ENCODE measurements at places on chromosomes 4 and X.

DNA sequence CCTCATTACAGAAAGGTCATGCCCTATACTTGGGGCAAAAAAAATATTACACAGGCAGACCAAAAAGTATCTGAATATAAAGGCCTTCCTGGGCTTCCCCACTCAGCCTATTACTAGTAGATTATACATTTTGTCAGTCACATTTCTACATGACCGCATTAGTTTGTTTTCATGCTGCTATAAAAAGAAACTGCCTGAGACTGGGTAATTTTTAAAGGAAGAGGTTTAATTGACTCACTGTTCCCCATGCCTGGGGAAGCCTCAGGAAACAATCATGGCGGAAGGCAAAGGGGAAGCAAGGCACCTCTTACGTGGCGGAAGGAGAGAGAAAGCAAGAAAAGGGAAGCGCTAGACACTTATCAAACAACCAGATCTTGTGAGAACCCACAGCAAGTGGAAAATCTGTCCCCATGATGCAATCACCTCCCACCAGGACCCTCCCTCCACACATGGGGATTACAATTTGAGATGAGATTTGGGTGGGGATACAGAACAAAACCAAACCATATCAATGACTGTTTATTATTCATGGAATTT is 1312.0 kb downstream of the PCDH7 start:
- DNase-seq = no peak

- DNase-seq = peak; percentile 39
These were observed 57.2 kb downstream of the IRF2 start for GRCh38 chr4:184416913-184417734.

DNA sequence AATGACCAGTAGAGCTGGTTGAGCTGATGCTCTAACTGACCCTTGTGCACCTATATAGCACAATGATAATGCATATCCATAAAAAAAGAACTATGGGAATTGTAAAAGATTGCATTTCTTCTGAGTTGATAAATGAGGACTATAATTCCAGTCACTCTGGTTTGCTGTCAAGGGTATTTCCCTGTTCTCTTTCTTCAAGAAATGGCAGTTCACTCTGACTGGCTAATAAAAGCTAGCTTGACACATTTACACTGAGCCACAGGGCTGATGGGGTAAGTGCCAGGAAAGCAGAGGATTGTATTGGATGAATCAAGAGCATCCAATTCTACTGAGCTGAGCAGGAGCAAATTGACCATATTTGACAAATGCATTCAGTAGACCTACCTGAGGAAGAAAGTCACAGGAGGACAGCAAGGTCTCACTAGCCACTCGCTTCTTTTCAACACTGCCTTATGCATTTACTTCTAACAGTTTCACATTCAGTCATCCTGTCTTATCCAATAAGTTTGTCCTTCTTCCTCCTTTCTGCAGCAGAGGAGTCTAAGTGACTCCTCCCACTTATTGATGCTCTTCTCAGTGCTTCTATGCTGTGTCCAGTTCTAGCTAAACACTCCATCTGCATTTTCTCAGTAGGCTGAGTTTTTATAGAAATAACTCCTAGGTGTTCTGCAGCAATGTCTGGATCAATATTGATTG is 43.0 kb downstream of the RBMX2 start:
- no peak for DNase-seq

DNA sequence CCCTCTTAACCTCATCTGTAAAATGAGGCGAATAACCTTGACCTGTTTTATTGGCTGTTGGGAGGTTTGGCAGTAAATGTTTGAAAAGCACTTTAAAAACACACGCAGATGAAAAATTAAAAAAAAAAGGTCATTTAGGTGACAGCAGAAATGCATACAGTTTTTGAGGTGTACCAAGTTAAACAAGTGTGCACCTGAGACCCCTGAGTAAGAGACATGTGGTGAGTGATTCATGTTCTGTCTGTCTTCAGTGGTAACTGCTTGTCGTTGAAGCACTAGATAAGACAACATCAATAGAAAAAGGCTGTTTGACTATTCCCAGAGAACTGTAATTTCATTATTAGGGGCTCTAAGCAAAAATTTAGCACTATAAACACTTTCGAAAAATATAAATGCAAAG is 608.4 kb upstream of the PITX2 start:
- DNase-seq = no peak

DNA sequence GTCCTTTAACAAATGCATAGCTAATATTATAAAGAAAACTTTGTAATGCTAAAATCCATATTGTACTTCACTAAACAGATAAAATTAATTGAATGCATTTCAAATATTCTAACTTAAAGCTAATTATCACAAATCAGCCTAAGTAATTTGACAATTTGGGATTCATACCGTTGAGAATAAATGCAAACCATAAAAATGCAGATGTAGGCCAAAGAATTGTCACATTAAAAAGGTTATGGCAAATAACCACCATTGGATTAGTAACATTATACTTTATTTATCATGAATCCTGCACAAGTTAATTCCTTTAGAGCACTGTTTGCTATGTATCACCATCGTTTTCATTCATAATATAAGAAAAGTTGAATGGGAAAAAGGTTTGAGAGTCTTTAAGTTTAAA is 301.0 kb downstream of the LDB2 start:
- no peak for DNase-seq

GRCh38 chr4:82708982-82709381 is 89.6 kb downstream of the SCD5 start:
- no peak for DNase-seq

- DNase-seq = no peak
These were observed 70.1 kb upstream of the LSM6 start for GRCh38 chr4:146105464-146105863.

GRCh38 chrX:151099001-151099400 is 77.4 kb upstream of the GPR50 start:
- no peak for DNase-seq

DNA sequence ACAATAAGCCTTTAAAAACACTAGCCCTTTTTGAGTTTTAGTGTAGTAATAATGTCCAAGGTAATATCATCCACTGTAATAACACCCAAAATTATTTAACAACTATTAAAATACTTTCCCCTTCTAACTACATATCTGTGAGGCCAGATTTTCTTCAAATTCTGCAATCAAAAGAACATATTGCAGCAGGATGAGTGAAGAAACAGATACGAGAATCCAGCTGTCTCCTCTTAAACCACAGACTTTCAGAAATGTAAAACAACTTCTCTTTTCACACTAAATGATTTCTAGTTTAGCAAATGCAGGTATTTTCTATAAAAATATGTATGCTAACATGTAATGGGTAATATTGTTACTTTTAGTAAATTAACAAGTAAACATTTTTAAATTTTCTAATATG is 148.9 kb downstream of the PRDM5 start:
- no peak for DNase-seq

DNA sequence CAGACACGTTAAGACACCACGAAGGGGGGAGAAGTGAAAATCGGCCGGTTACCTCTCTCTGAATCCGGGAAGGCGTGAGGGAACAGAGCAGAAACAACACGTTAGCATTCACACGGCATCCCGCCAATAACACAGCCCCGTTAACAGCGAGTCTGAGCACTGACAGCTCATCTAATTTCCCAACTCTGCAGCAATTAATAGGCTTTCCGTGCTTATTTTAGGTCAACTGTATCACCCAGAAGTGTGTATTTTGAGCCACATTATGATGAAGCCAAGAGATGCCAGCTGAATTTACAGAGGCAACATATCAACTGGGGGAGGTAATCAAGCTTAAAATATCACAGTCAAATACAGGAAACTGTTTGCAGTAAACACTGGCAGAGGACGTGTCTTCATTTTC is 92.6 kb downstream of the NSUN7 start:
- no peak for DNase-seq

GRCh38 chrX:24264383-24264782 is 49.5 kb downstream of the SUPT20HL2 start:
- DNase-seq = no peak

GRCh38 chr4:22910200-22910599 is 217.5 kb downstream of the GBA3 start:
- DNase-seq = no peak

DNA sequence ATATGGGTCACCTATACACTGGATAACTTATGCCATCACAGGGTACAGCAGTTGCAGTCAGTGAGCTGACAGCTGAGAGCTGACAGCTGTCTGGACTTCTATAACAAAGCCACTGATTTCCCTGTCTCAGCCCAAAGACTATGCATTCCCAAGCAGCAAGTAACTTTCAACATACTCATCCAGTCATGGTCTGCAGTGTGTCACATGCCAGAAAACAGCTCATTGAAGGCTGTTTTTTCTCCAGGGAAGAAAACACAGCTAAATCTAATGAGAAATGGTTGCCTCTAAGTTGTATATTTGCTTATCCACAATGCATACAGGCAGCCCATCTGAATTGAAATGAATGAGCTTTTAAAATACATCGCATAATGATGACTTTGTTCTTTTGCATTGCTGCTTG is 6.3 kb downstream of the KIAA1210 start:
- DNase-seq = no peak

GRCh38 chr4:159434114-159434870 is 331.4 kb downstream of the RAPGEF2 start:
- no peak for DNase-seq

GRCh38 chrX:133185938-133186337 is 32.2 kb downstream of the TFDP3 start:
- DNase-seq = no peak

DNA sequence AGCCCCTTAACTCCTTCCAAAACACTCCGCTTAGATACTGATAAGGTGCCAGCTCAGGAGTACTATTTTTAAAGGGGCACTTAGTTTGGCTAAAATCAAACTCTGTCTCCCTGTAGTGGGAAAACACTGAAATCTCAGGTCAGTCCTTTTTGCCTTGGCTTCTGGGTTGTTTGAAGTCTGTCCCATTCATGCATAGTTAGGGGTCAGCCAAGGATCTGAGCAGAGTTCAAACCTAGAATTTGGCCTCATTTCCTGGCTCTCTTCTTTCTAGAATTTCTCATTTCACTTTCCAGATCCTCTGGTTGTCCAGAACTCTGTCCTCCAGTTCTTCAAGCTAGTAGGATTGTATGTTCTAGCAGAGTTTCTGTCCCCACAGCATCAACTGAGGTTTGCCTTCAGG is 31.5 kb downstream of the NAT8L start:
- no peak for DNase-seq

GRCh38 chr4:163598489-163598888 is 104.0 kb downstream of the TMA16 start:
- no peak for DNase-seq

DNA sequence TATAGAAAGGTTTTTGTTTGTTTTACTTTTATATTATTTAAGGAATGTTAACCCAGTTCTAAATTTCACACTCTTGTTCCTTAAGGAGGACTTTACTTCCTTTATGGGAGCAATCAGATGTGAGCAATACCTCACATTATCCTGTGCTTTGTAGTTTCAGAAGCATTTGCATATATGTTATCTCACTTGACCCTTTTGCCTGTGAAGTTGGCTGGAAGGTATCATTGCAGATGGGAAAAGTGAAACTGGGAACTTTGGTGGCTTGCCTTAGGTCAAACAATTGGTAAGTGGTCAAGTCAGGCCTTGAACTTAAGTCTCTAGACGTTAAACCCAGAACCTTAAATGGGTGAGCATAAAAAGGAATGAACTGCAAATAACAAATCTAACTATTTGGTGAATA is 90.6 kb downstream of the AREG start:
- DNase-seq = no peak

GRCh38 chr4:5954056-5954760 is 61.3 kb upstream of the CRMP1 start:
- DNase-seq = no peak

Data from stimulated activated CD4-positive, alpha-beta T cell treated with anti-CD3 and anti-CD28 coated beads, Interleukin-4, amount 100 ng/mL, for 1 hour (primary cell).